ENCODE measurements at places on chromosomes 16 and 17. TPM values are rescaled to one million over a fixed set of nuclear protein-coding genes. Genes with fewer than 3 reads are reported as not detected.

DNA sequence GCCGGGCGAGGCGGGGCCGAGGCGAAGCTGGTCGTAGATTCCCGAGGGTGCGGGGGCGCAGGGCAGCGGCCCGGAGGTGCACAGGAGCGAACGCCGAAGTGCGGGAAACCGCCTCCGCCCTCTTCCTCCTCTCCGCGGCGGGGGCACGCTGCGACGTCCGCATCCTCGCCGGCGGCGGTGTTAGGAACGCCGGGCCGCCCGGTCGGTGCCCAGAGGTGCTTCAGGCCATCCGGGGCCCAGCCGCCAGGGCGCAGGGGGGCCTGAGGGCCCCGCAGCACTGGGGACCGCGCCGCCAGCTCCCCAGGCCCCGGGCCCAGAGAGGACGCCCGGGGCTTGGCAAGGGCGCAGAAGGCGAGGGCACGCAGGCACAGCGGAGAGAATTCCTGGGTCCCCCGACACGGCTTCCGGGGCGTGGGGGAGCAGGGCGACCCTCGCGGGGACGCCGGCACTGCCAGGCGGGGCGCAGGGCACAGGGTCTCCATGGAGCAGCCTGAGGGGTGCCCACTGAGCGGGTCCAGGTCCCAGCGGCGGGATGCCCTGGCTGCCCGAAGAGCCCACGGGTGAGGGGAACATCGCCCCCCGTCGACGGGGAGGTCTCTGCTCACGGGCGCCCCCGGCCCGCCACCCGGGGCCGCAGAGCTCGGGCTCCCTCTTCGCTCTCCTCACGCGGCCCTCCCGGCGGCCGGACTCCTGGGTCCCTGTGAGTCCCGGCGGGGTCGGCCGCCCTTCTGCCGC, 576 bp downstream of the EPOP start:
- peak; percentile 61 for DNase-seq

GRCh38 chr17:13355054-13355453, 246.7 kb downstream of the HS3ST3A1 start:
- no peak for DNase-seq

GRCh38 chr17:78184351-78184750, 2.5 kb downstream of the TK1 start:
- DNase-seq = no peak

DNA sequence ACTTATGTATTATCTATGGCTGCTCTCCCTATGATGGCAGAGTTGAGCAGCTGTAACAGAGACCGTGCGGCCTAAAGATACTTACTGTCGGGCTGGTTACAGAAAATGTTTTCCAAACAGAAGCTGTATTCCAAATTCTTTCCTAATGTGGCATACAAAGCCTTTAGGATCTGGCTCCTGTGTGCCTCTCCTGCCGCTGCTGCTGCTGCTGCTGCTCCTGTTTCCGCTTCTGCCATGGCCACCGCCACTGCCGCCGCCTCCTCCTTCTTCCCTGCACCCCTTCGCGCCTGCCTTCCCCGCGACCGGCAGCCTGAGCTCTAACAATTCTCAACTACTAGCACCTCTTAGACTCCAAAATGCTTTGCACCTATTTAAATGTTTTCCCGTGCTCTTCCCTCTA, 263.9 kb upstream of the TBX2 start:
- no peak for DNase-seq

- no peak for DNase-seq
These were observed 435.0 kb downstream of the MAF start for GRCh38 chr16:79165506-79165905.

- DNase-seq = no peak
These were observed 562 bp downstream of the ZC3H7A start for GRCh38 chr16:11796227-11797165.

DNA sequence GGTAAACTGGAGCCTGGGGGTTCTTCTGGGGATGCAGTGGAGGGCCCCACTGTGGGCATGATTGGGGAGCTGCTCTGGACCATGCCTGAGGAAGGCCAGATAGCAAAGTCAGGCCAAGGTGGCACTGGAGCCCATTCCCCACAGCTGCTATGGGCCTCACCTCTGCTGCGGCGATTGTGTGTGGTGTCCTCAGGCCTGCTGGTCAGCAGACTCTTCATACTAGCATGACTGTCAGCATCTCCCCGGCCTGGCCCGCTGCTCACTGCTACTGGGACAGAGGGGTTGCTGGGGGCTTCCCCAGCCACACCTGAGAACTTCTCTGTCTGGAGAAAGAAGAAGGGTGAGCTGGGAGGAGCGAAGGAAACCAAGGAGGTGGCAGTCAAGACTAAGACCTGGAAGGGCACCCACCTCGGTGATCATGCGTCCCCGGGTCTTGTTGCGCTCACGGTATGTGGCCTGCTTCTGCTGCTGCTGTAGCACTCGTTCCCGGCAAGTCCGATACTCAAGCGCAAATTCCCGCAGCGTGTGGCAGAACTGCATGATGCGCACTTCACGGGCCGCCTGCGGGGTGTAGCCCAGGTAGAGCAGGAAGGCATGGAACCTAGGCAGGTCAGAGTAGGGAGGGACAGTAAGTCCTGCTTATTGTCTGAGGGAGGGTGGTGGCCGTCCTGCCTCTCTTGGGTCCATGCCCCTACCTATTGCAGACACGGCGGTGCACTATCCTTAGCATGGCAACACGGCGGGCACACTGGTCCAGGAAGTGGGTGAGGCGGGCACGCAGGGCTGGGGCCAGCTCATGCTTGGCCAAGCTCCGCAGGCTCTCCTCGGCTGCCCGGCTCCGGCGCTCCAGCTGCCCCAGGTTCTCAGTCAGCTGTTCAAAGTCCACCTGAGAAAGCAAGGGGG, 3.2 kb downstream of the TMEM208 start:
- DNase-seq = no peak

DNA sequence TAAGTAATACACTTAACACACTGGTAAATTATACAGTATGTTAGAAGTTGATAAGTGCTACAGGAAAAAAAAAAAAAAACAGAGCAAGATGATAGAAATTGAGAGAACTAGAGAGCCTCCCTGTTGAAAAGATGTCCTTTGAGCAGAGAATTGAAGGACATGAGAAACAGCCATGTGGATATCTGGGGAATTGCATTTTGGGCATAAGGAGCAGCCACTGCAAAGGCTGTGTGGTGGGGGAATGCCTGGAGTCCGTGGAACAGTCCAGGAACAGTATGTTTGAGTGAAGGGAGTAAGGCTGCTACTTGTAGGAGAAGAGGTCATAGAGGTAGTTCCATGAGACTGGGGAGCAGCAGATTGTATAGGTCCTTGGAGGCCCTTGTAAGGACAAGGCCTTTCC, 178.4 kb downstream of the FTO start:
- no peak for DNase-seq

DNA sequence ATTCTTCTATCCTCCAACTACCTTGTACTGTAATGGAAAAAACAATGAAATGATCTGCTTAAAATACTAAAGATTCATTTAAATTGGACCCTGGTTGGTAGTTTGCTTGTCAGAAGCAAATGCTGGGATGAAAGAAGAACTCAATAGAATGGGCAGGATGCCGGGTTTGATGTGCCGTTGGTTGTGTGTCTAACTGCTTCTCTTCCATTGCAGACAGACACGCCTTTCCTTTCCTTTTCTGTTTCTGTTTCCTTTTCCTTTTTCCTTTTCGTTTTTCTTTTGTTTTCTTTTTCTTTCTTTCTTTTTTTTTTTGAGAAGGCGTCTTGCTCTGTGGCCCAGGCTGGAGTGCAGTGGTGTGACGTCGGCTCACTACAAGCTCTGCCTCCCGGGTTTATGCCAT, 64.6 kb downstream of the PLCG2 start:
- no peak for DNase-seq

- DNase-seq = no peak
These were observed 187.5 kb upstream of the RPL38 start for GRCh38 chr17:74015990-74016389.

DNA sequence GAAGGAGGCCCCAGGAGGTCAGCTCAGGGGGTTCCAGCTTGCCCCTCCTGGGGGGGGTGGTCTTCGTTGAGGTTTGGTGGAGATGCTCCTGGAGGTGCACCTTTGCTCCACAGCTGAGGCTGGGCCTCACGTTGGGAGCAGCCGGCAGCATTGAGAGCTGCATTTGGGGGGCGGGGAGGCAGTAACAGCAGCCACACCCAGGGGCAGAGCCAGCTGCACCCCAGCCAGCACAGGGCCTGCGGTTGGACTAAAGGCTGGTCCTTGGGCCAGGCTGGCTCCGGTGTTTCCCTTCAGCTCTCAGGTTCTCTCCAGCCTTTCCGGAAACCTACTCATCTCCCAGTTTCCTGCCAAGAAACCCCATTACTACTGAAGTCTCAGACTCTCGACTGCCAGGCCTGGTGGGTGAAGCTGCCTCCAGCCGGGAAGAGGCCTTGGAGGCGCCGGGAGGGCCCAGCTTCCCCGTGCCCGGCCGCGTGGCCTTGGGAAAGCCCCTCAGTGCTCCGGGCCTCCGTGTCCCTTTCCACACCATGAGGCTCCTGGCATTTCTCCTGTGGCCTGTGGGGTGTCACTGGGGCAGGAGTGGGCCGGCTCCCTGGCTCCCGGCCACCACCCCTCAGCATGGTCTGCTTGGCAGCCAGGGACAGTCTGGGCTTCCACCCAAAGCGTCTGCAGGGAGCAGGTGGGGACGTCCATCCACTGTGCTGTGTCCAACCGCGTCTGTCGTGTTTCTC, 14.0 kb upstream of the BAIAP2 start:
- DNase-seq = peak; percentile 75

Gene BICDL2
- 40.5 TPM for total RNA-seq

Gene OTOP2
- total RNA-seq = not detected

- DNase-seq = no peak
These were observed 100.2 kb downstream of the CYLD start for GRCh38 chr16:50842013-50842505.

- DNase-seq = peak; percentile 85
These were observed 4.8 kb downstream of the TBC1D16 start for GRCh38 chr17:80030730-80031410.

- DNase-seq = no peak
These were observed 722 bp upstream of the TIMP2 start for GRCh38 chr17:78925662-78926555.

- DNase-seq = no peak
These were observed 191.8 kb downstream of the MAP2K6 start for GRCh38 chr17:69606142-69606800.

Gene ZFHX3
- 2.6 TPM for total RNA-seq

Gene RNF213
- total RNA-seq = 70.5 TPM

DNA sequence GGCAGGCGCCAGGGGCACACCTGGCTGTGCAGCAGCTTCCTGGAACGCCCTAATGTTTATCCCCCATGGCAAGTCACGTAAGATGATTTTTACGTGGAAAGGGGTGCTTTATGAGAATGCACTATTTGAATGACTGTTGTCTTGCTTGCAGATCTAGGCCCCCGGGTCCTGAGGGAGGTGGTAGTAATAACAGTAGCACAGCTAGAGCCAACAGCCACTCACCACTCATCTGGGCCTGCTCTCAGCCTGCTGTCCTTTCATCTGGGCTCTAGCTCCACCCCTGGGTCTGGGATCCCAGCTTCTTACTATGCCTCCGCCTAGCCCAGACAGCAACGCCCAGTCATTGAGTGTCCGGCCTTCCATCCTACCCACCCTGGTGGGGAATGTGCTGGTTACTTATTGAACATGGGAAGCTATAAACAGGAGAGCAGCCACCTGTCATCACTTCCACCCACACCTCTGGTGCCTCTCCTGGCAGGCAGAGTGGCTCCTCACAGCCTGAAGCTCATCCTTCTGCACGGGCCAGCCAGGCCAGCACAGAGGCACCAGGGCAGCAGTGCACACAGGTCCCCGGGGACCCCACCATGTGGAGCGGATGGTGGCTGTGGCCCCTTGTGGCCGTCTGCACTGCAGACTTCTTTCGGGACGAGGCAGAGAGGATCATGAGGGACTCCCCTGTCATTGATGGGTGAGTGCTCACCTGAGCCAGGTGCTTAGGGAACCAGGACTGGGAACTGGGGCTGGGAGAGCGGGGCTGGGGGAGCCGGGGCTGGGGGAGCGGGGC, 16.6 kb downstream of the DPEP1 start:
- peak; percentile 95 for DNase-seq

DNA sequence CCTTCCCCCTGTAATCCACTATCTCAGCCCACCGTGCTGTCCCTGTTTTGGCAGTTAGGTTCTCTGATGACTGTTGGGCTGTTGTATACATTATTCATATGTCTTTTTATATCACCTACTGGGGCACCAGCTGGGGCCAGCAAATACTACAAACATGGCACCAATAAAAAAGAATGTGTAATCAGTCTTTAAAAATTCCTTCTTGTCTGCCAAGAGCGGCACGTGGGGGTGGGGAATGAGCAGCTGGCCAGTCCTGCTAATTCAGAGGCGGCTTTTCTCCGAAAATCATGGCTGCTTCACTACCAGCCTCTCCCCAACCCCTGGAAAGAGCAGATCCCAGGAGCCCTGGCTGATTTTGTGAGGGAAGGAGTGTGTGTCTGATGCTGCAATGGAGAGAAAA, 77.7 kb upstream of the EEF2KMT start:
- no peak for DNase-seq

DNA sequence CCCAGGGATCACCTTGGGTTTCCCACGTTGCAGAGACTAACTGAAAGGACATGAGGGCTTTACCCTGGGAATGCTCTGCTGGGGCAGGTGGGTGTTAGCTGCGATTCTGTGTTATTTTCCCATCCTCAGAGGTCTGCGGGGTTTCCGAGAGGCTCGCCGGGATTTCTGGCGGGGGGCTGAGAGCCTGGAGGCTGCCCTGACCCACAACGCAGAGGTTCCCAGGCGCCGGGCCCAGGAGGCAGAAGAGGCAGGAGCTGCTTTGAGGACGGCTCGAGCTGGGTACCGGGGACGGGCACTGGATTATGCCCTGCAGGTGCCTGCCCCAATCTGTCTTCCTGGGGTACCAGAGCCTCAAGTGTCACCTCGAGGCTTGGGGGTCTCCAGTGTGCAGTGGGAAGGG, 6.9 kb downstream of the ACAP1 start:
- DNase-seq = no peak

- no peak for DNase-seq
These were observed 12.8 kb downstream of the CRYM start for GRCh38 chr16:21265104-21265837.

GRCh38 chr16:82061861-82062525, 26.9 kb downstream of the HSD17B2 start:
- peak; percentile 51 for DNase-seq

DNA sequence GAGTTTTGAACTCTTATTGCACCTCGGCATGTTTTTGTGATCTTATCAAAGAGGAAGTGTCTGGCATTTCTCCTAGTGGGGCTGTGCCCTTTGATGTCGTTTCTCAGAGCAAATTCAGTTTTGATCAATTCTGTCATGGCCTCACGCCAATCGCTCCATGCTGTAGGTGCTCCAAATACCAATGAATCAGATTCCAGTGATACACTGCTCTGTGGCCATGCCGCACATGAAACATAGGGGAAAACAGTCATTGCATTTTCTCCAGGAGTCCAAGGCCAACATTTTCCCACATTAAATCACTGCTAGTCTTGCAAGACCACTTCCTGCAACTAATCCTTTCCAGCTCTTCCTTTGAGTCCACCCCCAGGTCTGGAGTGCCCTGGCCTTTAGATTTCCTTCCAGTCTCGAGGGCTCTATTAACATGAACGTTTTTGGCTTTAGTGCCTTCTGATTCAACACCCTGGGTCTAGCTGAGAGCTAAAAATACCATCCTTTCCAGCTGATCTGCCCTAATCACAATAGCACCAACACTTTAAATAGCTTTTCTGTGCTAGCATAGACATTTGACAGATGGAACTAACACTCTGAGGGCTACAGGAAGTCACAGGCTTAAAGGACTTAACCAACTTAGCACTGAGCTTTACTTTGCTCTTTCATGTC, 18.2 kb upstream of the RASL10B start:
- DNase-seq = peak; percentile 16

GRCh38 chr17:20267459-20267842, 199.9 kb downstream of the LGALS9B start:
- no peak for DNase-seq
